Upper lobe of right lung (tissue), 1 donor: ENCODE measurements at places on chromosomes 7 and 10. TPM values are rescaled to one million over a fixed set of nuclear protein-coding genes. Genes with fewer than 3 reads are reported as not detected.

Gene PPP1R17
- total RNA-seq, result not detected

Gene H2BK1
- total RNA-seq, result not detected

Gene SEC24C
- 71.0 TPM for total RNA-seq

Gene NUPR2
- 0.98 TPM for total RNA-seq

Gene MRC1
- 370 TPM for total RNA-seq

Gene PRLHR
- total RNA-seq, result not detected

Gene CDC14C
- total RNA-seq, result not detected

Gene IDE
- total RNA-seq, result 35.2 TPM

Gene OR2A42
- not detected for total RNA-seq

Gene NEUROD6
- total RNA-seq, result not detected

Gene GET4
- 35.1 TPM for total RNA-seq

GRCh38 chr10:69839696-69840345 is 38.1 kb downstream of the COL13A1 start:
- H3K27ac ChIP-seq, result no peak overlapping the region
- no peaks in the 10 kb centered on the region for H3K27me3 ChIP-seq
- no peaks in the 10 kb centered on the region for H3K4me1 ChIP-seq
- no peak overlapping the region for H3K4me3 ChIP-seq
- H3K36me3 ChIP-seq, result no peaks in the 10 kb centered on the region
- no peak for DNase-seq

DNA sequence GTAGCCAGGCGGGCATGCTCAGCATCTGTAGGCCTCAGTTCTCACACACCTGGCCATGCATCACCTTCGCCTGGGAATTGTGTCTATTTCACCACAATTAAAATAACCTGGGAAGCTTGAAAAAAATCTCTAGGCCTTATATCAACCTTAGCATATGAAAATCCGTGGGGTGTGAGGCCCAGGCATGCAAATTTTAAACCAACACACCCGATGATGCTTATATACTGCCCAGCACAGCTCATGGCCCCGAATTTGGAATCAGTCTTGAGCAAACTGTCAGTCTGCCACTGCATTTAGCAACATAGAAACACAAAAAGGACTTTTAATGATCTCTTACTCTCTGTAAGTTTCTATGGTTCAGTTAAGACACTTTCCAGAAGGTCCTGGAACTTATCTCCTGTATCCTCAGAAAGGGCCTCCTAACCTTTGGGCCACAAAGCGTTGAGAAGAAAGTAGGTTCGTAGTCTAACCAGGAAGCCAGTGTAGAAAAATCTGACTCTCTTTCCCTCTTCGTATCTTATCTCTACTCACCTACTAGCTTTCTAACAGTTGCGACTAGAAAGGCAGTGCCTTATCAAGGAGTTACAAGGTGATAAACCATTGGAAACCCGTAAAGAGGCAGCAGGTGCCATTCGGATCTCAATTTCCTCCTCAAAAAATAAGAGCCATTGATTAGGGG is 12.0 kb upstream of the DMBT1 start:
- peaks cover 4% of the 10 kb centered on the region for H3K4me1 ChIP-seq
- no peak for DNase-seq
- H3K27me3 ChIP-seq, result no peaks in the 10 kb centered on the region
- no peak overlapping the region for H3K27ac ChIP-seq
- no peak overlapping the region for H3K4me3 ChIP-seq

- H3K36me3 ChIP-seq, result peaks cover 25% of the 10 kb centered on the region
- no peak overlapping the region for H3K4me3 ChIP-seq
- peaks cover 10% of the 10 kb centered on the region for H3K4me1 ChIP-seq
- H3K27ac ChIP-seq, result no peak overlapping the region
Observed at GRCh38 chr7:100860702-100861615, 6.2 kb upstream of the TRIP6 start.

DNA sequence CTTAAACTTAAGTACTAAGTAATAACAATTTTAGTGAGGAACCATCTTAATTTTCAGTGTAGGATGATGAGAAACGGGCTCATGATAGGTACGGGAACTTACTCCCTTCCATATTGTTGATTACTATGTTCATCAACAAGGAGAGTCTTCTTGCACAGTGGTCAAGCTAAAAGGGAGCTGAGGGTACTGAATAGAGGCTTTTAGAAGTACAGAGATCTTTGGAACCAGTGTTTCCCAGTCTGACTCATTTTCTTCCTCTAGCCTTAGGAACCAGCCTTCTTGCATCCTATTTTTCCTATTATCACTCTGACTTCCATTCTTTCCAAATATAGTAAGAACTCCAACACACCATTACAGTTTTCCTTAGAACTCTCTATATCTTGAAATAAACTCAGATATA is 17.6 kb upstream of the SEMA3D start:
- no peaks in the 10 kb centered on the region for H3K27me3 ChIP-seq
- no peak overlapping the region for H3K4me3 ChIP-seq
- H3K36me3 ChIP-seq, result no peaks in the 10 kb centered on the region
- H3K27ac ChIP-seq, result no peak overlapping the region

- no peak overlapping the region for H3K27ac ChIP-seq
- H3K4me3 ChIP-seq, result no peak overlapping the region
- H3K36me3 ChIP-seq, result no peaks in the 10 kb centered on the region
- H3K4me1 ChIP-seq, result peaks cover 12% of the 10 kb centered on the region
- H3K27me3 ChIP-seq, result no peaks in the 10 kb centered on the region
Observed at GRCh38 chr7:159017741-159018140, 126.9 kb downstream of the VIPR2 start.

GRCh38 chr10:33306126-33306525 is 28.3 kb downstream of the NRP1 start:
- no peaks in the 10 kb centered on the region for H3K27me3 ChIP-seq
- DNase-seq, result no peak
- H3K4me3 ChIP-seq, result no peak overlapping the region
- H3K36me3 ChIP-seq, result peaks cover under 1% of the 10 kb centered on the region
- peaks cover 28% of the 10 kb centered on the region for H3K4me1 ChIP-seq

GRCh38 chr7:40230101-40230500 is 95.3 kb downstream of the SUGCT start:
- DNase-seq, result no peak
- H3K36me3 ChIP-seq, result no peaks in the 10 kb centered on the region
- H3K4me3 ChIP-seq, result no peak overlapping the region

DNA sequence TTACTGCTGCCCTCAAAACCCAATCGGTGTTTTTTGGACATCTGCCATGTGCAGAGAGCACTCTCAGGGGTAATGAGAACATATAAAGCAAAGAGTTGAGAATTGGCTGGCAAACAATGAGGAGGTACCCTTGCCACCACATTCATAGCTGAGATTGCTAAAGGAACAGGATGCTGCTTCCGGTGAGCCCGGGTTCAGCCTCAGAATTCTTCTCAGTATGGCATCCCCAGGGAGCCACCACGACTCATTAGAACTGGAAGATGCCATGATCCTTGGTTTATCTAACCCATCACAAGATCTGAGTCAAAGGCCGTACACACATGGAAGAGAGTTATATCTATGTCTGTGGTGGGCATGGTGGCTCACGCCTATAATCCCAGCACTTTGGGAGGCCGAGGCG is 174.4 kb downstream of the ARID5B start:
- H3K27me3 ChIP-seq, result no peaks in the 10 kb centered on the region
- peak overlapping the region; percentile 11 for H3K27ac ChIP-seq
- H3K4me1 ChIP-seq, result peaks cover 33% of the 10 kb centered on the region
- DNase-seq, result no peak
- peaks cover 39% of the 10 kb centered on the region for H3K36me3 ChIP-seq
- H3K4me3 ChIP-seq, result no peak overlapping the region

GRCh38 chr10:101367569-101368453 is 13.8 kb downstream of the BTRC start:
- no peaks in the 10 kb centered on the region for H3K4me1 ChIP-seq
- H3K27ac ChIP-seq, result no peak overlapping the region
- DNase-seq, result no peak
- H3K36me3 ChIP-seq, result no peaks in the 10 kb centered on the region
- no peaks in the 10 kb centered on the region for H3K27me3 ChIP-seq

- H3K4me3 ChIP-seq, result no peak overlapping the region
- H3K27ac ChIP-seq, result no peak overlapping the region
- no peaks in the 10 kb centered on the region for H3K36me3 ChIP-seq
Observed at GRCh38 chr10:75977139-75977538, 545.7 kb downstream of the LRMDA start.

DNA sequence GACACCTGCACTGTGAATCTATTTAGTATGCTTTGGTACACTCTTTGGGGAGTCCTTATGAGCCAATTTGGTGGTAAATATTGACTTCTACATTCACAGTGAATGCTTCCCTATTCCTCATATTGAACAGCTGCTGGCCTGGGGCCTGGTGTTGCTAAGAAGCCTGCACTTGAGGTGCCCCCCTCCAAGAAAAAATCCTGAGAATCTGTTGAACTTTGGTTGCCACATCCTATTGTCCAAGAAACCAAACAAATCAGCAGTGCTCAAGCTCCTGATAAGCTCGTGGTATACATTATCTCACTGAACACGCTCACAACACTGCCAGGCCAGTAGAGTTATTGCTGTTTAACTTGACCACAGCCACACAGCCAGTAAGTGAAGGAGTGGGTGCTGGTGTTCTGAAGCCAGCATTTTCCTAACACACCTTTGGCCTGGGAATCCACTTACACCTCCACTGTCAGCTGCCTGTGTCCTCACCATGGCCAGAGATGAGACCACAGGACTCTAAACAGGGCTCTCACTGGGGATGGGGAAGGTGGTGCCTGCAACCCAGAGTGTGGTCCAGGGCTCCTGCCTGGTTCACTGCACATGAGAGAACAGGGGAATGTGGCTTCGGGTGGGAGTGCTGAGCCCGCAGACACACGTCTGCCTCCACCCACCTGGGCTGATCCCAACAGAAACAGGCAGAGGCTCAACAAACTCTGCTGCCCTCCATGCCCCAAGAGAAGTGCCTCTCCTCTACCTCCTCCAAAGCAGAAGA is 6.7 kb downstream of the DDC start:
- no peaks in the 10 kb centered on the region for H3K36me3 ChIP-seq
- no peaks in the 10 kb centered on the region for H3K27me3 ChIP-seq
- H3K4me1 ChIP-seq, result peaks cover 5% of the 10 kb centered on the region
- no peak for DNase-seq
- H3K27ac ChIP-seq, result no peak overlapping the region

DNA sequence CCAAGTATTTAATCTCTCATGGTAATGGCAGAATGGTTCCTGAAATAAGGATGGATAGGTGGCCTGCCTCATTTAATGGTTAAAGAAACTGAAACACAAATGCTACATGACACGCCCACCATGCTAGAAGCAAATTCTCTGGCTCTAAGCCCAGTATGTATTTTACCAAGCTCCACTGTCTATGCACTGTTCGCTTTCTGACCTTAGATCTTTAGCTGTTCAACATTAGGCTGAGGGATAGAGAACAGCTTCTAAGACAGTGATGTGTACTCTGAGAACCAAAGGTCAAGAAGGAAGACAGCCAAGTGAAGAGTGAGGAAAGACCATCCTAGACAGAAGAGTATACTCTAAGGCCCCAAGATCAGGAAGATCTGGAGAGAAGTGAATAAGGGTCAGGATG is 26.6 kb downstream of the FAM3C start:
- H3K36me3 ChIP-seq, result peaks cover 10% of the 10 kb centered on the region
- H3K4me3 ChIP-seq, result no peak overlapping the region
- no peak for DNase-seq
- H3K27me3 ChIP-seq, result no peaks in the 10 kb centered on the region
- H3K27ac ChIP-seq, result no peak overlapping the region
- peaks cover 13% of the 10 kb centered on the region for H3K4me1 ChIP-seq

GRCh38 chr7:122886357-122887081 is at the start of gene CADPS2:
CADPS2 (minus strand) TSS chr7:122886460; CDS start chr7:122886337, 123 bp downstream.
- peak within 1 kb of the TSS; percentile 73 for H3K4me3 ChIP-seq
- H3K27ac ChIP-seq, result peak within 1 kb of the TSS; percentile 90
- H3K36me3 ChIP-seq, result no peaks in the 10 kb centered on the region
- peak; percentile 95 for DNase-seq
- H3K27me3 ChIP-seq, result no peaks in the 10 kb centered on the region

GRCh38 chr7:14905764-14906163 is 3.2 kb upstream of the DGKB start:
- H3K27ac ChIP-seq, result no peak overlapping the region
- no peaks in the 10 kb centered on the region for H3K36me3 ChIP-seq
- no peak for DNase-seq
- no peak overlapping the region for H3K4me3 ChIP-seq

DNA sequence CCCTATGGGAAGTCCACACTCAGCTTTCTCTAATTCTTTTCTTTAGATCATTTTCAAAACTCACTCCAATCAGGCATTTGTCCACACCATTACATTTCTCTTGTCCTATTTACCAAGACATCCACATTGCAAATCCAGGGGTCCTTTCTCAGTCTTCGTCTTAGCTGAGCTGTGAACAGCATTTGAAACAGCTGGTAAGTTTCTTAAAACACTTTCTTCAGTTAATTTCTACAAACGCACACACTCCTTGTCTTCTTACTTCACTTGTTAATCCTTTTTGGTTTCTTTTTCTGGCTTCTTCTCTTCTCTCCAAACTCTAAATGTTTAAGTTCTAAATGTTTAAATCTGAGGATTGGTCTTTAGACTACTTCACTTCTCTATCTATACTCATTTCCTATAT is 769.3 kb downstream of the PHTF2 start:
- H3K4me1 ChIP-seq, result no peaks in the 10 kb centered on the region
- H3K36me3 ChIP-seq, result no peaks in the 10 kb centered on the region
- no peak overlapping the region for H3K27ac ChIP-seq
- no peak overlapping the region for H3K4me3 ChIP-seq
- H3K27me3 ChIP-seq, result no peaks in the 10 kb centered on the region
- DNase-seq, result no peak

- H3K27ac ChIP-seq, result no peak overlapping the region
- H3K4me1 ChIP-seq, result no peaks in the 10 kb centered on the region
- no peaks in the 10 kb centered on the region for H3K27me3 ChIP-seq
- no peaks in the 10 kb centered on the region for H3K36me3 ChIP-seq
- DNase-seq, result no peak
- H3K4me3 ChIP-seq, result no peak overlapping the region
Observed at GRCh38 chr10:80713398-80713928, 175.8 kb downstream of the SH2D4B start.

DNA sequence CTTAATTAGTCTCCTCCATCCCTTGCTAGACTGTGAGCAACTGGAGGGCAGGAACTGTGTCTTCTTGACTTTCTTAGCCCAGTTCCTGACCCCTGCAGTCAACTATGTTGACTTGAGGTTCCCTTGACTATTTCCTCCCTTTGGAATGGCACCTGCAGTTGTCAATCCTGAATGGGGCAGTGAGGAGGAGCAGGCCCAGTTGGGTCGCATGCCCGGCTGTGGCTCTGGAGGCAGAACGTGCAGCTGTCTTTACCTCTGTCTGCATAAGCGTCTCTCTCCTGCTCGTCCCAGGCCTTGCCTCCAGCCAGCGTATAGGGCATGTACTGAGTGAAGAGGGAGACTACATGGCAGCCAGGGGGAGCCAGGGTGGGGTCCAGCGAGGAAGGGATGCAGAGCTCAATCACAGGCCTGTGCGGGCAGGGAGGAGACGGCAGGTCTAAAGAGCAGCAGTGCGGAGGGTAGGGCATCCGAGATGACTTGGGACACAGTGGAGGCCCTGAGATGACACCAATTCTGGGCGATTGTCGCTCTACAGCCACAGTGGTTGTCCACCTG is 26.8 kb downstream of the PYROXD2 start:
- H3K4me3 ChIP-seq, result no peak overlapping the region
- H3K27ac ChIP-seq, result no peak overlapping the region
- peaks cover 4% of the 10 kb centered on the region for H3K4me1 ChIP-seq

GRCh38 chr7:74012842-74013249 is 15.1 kb upstream of the ELN start:
- H3K4me1 ChIP-seq, result peaks cover 6% of the 10 kb centered on the region
- no peak overlapping the region for H3K27ac ChIP-seq
- no peaks in the 10 kb centered on the region for H3K27me3 ChIP-seq
- no peaks in the 10 kb centered on the region for H3K36me3 ChIP-seq
- no peak for DNase-seq

GRCh38 chr7:138194567-138194966 is 118.3 kb downstream of the AKR1D1 start:
- H3K27ac ChIP-seq, result no peak overlapping the region
- H3K4me1 ChIP-seq, result peaks cover 14% of the 10 kb centered on the region
- H3K36me3 ChIP-seq, result no peaks in the 10 kb centered on the region
- H3K4me3 ChIP-seq, result no peak overlapping the region

GRCh38 chr7:45007571-45008328 is 7.7 kb downstream of the CCM2 start:
- no peaks in the 10 kb centered on the region for H3K27me3 ChIP-seq
- no peak overlapping the region for H3K27ac ChIP-seq
- DNase-seq, result peak; percentile 33
